ENCODE measurements at places on chromosomes 7 and 10.

DNA sequence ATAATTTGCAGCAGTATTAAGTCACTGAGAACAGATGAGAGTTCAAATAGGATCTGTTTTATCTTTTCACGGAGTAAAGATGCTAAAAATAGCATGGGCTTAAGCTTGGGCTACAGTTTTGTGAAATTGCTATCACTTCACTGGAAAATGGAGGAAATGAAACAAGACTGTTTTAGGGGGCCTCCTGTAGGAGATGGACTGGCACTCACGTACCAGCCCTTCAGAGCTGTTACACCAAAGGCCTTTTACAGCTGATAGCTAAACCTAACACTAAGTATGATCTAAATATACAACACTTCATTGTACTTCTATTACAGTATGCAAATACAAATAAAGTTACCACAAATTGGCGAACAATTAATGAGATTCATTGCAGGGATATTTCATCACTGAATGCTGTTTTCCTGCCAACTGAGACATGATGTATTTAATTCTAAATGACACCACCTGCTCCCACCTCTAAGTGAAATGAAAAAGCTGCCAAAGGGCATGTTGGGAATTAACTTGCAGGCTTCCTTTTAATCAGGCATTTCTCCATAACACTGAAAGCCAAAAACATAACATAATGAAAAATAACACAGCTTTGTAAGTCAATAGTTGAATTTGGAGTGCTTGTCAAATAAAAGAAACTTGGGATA is 304.5 kb upstream of the LRRN3 start:
- DNase-seq, result no peak

DNA sequence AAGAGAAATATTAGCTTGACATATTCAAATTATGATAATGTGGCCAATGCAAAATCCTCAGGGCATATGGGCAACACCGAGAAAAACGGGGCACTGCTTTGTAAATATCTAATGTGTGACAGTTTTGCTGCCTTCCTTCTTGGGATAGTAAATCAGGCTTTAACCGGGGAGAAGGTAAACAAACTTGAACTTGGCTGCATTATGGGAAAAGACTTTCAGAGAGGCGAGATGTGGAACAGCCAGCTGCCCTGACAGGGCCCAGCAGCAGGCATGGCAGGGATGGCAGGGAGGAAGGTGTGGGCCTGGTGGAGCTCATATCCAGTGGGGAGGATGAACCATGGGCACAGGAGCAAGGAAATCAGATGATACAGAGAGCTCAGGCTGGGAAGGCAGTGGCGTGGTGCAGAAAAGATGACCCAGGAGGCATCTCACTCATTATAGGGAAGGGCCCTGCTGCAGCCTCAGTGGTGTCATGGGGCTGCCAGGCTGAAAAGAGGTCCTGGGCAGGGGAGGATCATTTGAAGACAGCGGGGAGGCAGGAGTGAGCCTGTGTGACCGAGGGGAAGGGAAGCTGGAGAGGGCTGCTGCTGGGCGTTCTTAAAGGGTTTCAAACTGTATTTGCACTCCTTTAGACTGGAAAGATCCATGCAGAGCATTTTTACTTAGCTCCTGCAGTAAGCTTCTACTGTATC is 26.7 kb downstream of the CXCL12 start:
- no peak for DNase-seq

GRCh38 chr7:106035568-106035967 is 72.5 kb downstream of the CDHR3 start:
- no peak for DNase-seq

DNA sequence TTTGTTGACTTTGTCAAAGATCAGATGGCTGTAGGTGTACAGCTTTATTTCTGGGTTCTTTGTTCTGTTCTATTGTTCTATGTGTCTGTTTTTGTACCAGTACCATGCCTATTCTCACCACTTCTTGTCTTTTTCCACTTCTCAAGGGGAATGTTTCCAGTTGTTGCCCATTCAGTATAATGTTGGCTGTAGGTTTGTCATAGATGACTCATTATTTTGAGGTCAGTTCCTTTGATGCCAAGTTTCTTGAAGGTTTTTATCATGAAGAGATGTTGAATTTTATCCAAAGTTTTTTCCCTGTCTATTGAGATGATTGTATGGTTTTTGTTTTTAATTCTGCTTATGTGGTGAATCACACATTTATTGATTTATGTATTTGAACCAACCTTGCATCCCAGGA is 216.7 kb upstream of the RNF32 start:
- no peak for DNase-seq

GRCh38 chr7:116395141-116395791 is 104.3 kb upstream of the CAV2 start:
- DNase-seq, result no peak
